ENCODE measurements at places on chromosomes 12 and 14. TPM values are rescaled to one million over a fixed set of nuclear protein-coding genes. Genes with fewer than 3 reads are reported as not detected.
A peak's percentile ranks its signal among the peaks of the same experiment; 100 is the strongest.

DNA sequence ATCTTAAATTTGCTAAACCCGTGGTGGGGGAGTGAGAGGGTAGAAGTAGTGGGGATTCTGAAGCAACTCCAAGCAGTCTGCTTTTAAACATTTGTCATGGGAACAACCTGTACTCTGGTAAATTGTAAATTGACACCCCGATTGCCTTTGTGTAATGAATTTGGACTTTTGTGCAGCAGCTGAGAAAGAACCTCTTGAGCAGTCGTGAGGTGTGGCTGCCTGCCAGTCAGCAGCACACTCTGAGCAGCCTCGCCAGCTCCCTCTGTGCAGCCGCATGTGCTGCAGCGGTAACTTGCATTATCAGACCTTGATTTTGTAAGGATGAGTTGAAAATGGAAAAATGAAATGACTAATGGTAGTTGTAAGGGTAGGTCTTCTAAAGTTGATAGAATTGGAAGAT lies 74.3 kb downstream of the SUSD6 start:
- DNase-seq = no peak
- no peaks in the 10 kb centered on the region for H3K36me3 ChIP-seq
- H3K4me3 ChIP-seq = no peak overlapping the region
- H3K27me3 ChIP-seq = no peaks in the 10 kb centered on the region

GRCh38 chr12:122125452-122126341 lies 47.1 kb downstream of the MLXIP start:
- DNase-seq = no peak
- H3K4me1 ChIP-seq = no peaks in the 10 kb centered on the region
- H3K27me3 ChIP-seq = no peaks in the 10 kb centered on the region

GRCh38 chr12:49580572-49581535 lies 12.9 kb upstream of the MCRS1 start:
- no peak overlapping the region for H3K4me3 ChIP-seq
- no peak overlapping the region for H3K27ac ChIP-seq
- no peaks in the 10 kb centered on the region for H3K27me3 ChIP-seq
- no peaks in the 10 kb centered on the region for H3K4me1 ChIP-seq
- peak; percentile 98 for DNase-seq

Gene KRT6A
- polyA plus RNA-seq = not detected

GRCh38 chr14:23608454-23608853 lies 27.7 kb upstream of the DHRS2 start:
- no peaks in the 10 kb centered on the region for H3K4me1 ChIP-seq
- no peaks in the 10 kb centered on the region for H3K36me3 ChIP-seq
- no peak overlapping the region for H3K27ac ChIP-seq
- no peak overlapping the region for H3K4me3 ChIP-seq
- no peaks in the 10 kb centered on the region for H3K27me3 ChIP-seq
- no peak for DNase-seq

DNA sequence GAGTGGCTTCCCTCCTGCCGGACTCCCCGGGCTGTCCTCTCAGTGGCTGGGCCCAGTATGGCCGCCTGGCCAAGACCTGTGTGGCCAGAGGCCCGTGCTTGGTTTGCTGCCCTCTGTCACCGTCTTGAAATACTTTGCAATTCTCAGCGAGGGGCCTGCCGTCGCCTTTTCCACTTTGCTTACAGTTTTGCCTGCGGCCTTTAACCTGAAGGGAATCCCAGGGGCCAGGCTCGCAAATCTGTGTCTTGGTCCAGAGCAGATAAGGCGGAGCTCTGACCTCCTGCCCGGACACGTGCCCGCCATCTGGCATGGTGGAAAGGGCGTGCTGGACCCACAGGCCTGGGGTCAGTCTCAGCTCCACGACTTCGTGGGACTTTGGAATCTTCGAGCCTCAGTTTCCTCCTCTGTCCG lies 10.9 kb upstream of the AMN start:
- no peak for DNase-seq
- H3K27ac ChIP-seq = peak overlapping the region; percentile 79
- H3K27me3 ChIP-seq = no peaks in the 10 kb centered on the region
- no peaks in the 10 kb centered on the region for H3K4me1 ChIP-seq

Data from GM23338 (cell line).